NCI-H2171 treated with DMSO at 0.1 percent for 48 hours (cell line): ENCODE measurements at places on chromosomes 16 and 17.
A peak's percentile ranks its signal among the peaks of the same experiment; 100 is the strongest.

DNA sequence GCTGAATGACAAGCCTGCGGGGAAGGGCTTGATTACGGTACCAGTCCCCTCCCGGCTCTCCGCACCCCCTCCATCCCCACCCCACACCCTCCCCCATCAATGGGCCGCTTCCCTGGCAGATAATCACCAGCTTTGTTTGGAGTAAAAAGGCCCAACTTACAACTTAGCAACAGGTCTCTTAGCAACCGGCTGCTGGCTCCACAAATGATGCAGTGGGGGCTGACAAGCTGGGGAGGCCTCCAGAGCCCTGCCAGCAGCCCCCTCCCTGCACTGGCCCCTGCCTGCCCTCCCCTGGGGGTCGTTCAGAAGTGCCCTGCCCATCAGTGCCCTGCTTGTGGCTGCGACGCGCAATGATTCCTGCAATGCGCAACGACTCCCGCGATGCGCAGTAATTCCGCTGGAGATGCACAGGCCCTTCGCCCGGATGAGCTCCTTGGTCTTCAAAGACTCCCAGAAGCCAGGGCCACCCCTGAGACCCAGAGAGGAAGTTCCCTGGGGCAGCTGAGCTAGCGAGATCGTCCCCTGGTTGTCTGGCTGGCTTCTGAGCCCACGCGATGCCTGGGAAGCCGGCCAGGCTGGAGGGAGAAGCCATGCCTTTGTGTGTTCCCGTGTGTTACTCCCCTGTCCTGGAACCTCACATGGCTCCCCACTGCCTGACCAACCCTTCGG lies 23.3 kb downstream of the CPNE2 start:
- DNase-seq: no peak

DNA sequence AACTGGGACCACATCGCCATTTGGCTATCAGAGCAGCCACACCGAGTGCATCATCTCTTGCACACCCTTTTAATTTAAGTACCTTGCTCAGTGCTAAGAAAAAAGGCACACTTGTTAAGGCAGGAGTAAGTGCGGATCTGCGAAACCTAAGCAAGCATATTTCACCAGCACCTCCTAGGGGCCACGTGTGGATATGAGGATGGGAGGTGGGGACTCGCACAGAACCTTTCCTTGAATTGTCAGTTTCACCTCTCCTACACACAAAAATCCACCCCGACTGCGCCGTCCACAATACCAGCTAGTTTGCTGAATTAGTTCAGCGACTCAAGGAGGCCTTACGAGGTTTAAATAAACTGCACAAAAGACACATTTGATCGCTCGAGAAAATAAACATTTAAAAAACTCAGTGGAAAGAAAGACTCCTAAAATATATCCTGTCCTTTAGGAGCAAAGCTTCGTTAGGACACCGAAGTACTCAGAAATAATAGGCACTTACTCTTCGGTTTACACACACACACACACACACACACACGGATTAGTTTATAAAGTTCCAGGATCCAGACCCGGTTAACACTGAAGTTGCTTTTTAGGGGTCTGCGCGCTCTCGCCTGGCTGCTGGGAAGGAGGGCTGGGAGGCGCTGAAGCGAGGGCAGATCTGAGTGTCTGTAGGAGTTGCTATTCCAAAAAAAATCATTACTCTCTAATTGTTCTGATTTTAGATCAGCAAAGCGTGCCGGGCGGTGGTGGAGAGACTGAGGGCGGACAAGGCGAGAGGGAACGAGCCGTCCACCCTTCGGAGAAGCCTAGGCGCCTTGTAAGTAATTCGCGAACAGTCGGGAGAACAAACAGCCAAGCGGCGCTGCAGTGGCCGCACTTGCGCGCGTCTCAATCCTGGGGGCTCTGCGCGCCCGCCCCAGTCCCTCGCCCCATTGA lies 1.0 kb upstream of the KCNJ2 start:
- DNase-seq: peak; percentile 74

DNA sequence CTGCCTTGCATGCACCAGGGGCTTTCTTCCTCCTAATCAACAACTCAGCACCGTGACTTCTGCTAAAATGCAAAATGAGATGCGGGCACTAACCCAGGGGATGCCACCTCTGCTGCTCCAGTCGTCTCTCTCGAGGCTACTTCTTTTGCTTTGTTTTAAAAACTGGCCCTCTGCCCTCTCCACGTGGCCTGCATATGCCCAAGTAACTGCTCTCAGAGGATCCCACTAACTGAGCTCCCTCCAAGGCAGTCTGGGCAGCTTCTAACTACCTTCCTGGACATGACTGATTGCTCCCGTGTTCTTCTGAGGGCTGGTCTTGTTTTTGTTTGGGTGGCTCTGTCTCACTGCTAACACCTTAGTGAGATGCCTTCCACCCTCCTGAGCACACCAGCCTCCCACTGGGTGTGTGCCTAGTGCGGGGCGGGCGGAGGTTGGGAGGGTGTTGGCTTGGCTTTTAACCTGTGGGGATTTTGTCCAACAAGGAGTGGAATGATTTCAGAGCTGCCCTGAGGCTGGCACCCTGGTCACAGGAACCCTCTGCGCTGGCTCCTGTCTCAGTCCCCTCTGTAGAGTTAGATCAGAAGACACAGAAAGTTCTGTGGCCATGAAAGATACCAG lies 8.9 kb upstream of the LGALS9 start:
- DNase-seq: no peak

- DNase-seq: no peak
These were observed 28.9 kb downstream of the OR1D5 start for GRCh38 chr17:3034578-3034920.

- DNase-seq: no peak
These were observed 18.8 kb upstream of the BMERB1 start for GRCh38 chr16:15415511-15415985.

GRCh38 chr17:73595479-73595878 lies 48.8 kb downstream of the SDK2 start:
- DNase-seq: no peak

- no peak for DNase-seq
These were observed 702.8 kb downstream of the KCNJ2 start for GRCh38 chr17:70872103-70872502.

- DNase-seq: no peak
These were observed 1.6 kb downstream of the ACLY start for GRCh38 chr17:41917192-41917591.

- no peak for DNase-seq
These were observed 5.6 kb upstream of the SYNRG start for GRCh38 chr17:37614823-37615222.

DNA sequence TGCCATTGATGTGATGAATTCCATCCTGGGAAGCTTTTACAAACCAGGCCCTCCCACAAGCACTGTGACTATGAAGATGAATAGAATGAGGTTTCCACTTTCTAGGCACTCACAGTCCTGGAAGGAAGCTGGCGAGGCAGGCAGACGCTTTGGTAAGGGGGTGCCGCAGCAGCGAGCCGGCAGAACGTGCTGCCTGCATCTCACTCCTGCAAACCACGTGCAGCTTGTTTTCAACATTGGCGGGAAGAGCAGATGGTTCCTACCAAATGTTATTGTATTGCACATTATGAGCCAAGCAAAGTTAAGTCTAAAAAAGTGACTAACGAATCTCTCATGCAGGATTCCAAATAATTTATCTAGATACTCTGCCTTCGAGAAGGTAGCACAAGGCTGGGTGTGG lies 3.7 kb upstream of the DNAI2 start:
- peak; percentile 63 for DNase-seq

DNA sequence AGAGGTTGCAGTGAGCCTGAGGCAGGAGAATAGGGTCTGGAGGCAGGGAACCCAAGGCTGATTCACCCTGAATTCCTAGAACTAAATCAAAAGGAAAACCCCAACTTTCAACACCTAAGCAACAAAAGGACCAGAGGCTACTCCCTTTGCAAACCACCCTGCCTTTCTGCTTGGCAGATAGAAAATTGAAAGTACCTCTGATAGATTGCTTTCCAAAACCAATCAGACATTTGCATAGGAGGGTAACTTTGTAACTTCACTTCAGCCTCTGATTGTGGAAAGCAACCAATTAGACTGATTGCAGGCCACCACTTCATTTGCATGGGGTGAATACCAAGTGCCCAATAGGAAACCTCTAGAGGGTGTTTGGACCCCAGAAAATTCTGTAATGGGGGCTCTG lies 10.9 kb upstream of the TMEM98 start:
- no peak for DNase-seq

DNA sequence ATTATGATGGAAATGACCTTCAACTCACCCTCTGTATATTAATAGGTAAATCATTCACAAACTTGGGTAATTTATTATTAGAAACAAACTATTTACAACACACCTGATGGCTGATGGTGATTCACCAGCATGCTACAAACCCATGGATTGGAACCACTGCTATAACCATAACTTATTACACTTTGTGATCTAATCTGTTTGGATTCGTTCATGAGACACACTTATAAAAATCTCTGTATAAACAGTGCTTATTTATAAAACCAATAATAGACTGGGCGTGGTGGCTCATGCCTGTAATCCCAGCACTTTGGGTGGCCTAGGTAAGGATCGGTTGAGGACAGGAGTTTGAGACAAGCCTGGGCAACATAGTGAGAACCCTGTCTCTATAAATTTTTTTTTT lies 16.0 kb downstream of the SMIM36 start:
- no peak for DNase-seq

- no peak for DNase-seq
These were observed 10.9 kb downstream of the ANKS3 start for GRCh38 chr16:4723071-4723767.

DNA sequence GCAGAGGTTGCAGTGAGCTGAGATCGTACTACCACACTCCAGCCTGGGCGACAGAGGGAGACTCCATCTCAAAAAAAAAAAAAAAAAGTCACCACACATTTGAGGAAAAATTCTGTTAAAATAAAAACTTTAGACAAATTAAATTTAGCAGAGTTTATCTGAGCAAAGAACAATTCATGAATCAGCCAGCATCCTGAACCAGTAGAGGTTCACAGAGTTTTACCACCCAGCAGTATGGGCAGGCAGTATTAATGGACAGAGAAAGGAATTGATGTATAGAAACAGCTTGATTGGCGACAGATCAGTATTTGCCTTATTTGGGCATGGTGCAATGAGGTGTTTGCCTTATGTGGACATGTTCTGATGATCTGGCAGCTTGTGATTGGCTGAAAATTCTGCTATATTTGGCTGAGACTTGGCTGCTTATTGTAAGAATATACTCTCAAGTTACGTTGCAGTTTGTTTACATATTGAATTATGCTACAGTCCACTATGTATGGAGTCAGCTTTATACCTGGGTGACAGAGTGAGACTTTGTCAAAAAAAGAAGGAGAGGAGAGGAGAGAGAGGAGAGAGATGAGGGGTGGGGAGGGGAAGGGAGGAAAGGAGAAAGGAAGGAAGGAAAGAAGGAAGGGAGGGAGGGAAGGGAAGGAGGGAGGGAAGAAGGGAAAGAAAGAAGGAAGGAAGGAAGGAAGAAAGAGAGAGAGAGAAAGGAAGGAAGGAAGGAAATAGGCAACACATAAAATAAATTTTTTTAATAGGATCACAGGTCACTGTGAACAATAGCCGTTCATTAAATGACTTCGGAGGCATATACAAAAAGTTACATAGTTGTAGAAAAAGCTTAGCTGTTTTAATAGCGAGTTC lies 14.6 kb downstream of the ABCC3 start:
- DNase-seq: peak; percentile 58

DNA sequence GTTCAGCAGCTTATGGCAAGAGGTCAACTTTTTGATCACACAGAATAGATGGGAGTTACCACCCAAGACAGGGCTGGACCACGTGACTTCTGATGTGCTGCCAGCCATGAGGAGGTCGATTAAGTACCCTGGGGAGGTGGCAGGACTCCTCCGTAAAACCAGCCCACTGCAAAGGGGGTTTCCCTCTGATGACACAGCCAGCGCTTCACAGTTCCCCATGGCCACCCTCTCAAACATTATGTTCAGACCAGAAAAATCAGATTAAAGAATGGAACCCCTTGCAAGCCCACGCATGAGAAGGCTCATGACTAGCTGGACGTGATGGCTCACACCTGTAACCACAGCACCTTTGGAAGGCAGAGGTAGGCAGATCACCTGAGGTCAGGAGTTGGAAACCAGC lies 222.9 kb downstream of the CPPED1 start:
- DNase-seq: no peak

DNA sequence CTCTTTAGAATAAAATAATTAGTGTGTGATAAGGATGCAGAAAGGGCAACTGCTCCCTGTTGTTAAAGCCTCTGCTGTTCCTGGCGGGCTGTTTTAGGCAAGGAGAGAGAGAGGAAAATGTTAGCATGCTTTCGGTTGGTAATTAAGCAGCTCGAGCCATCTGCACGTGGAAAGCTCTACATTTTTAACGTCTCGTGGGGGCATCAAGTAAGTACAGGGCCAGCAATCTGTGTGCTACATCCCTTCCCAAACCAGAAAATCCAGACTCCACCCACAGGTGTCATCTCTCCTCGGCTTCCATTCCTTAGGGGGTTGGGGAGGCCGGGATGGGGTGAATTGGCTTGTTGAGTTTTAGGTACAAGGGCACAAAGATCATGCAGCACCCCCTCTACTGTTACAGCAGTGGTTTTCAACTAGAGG lies 62.4 kb upstream of the MARCHF10 start:
- peak; percentile 95 for DNase-seq

DNA sequence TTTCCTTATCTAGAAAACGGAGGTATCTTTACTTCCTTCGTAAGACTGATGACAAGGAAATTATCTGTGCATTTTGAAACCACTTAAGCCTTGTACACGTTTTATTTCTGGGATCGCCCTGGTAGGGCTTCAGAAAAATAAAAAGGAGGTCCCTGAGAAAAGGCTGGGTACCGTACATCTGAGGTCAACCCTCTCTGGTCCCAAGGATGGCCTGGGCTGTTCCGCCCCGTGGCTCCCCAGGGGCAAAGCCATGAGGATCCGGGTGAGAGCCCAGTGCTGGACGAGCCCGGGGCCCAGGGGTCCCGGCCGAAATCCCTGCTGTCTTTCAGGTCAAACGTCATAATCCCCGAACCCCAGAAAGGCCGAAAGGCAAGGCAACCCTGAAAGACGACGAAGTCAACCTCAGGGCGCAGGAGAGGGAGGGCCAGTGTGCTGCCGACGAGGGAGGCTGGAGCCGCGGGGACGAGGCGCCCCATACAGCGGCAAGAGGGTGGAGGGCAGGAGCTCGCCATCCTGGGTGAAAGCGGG lies 656 bp upstream of the FUS start:
- DNase-seq: no peak

GRCh38 chr16:86227801-86228200 lies 282.5 kb upstream of the FOXF1 start:
- DNase-seq: no peak

DNA sequence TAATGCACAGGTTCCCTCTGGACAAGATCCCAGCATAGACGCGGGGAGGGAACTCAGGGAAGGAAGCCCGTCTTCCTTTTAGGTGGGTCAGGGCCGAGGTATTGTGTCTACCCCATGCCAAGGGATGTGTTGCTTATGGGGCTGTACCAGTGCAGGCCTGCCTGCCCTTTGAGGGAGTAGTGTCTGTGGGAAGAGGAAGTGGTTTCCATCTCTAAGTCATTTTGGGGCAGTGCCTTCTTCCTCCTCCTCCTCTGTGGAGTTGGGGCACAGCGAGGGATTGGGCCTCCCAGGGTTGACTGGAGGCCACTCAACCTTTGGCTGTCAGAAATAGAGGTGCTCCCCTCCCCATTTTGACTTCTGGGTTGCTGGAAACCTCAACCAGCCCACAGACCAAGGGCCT lies 26.5 kb downstream of the GJD3 start:
- DNase-seq: no peak

GRCh38 chr17:34620458-34620857 lies 41.1 kb downstream of the TMEM132E start:
- DNase-seq: peak; percentile 76
